ENCODE measurements at places on chromosomes 6 and 20. TPM values are rescaled to one million over a fixed set of nuclear protein-coding genes. Genes with fewer than 3 reads are reported as not detected.

GRCh38 chr20:19427480-19427879 lies 215.0 kb downstream of the SLC24A3 start:
- DNase-seq, result no peak

NRN1 gene
- 1.0 TPM for polyA plus RNA-seq

DNA sequence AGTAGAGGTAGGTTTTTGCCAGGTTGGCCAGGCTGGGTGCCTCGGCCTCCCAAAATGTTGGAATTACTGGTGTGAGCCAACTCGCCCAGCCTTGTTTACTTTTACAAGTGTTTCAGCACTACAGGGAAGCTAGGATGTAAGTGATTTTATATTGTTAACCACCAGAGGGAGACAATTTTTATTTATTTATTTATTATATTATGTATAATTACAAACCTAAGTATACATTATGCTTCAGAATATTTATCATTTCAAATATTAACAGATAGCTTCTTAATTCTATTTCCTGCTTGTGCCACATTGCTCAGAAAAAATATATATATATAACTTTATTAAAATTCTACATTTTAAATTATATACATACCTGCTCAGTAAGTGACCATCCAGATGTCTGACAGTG lies 9.8 kb downstream of the MMUT start:
- DNase-seq, result no peak

DNA sequence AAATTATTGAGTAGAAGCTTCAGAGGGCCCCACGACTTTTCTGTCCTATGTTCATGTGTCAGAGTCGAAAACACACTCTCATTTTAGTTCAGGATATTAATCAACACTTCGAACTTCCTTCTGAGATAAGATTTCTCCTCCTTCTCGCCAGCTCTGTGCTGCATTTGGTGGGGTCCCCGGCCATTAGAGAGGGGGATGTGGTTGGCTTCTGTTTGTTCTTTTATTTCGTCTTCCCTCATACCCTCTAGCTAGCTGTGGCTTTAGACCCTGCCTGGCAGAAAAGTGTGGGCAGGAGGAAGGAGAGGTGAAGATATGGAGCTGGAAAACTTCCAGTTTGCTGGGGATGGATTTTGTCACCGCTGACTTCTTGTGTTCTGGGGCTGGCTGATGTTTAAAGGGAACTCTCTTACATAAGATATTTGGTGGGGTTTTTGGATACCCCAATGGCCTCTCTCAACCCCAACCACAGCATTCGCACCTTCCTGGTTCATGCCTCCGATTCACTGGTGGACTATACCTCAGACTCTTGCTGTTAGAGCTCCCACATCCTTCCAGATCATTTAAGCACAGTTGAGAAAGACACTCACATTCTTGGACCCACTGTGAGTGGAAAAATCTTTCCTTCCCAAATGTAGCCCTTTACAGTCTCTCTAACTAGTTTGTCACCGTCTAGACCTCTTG lies 30.7 kb upstream of the TMX4 start:
- no peak for DNase-seq

GRCh38 chr20:63821811-63822210 lies 9.3 kb downstream of the ZBTB46 start:
- DNase-seq, result no peak

DNA sequence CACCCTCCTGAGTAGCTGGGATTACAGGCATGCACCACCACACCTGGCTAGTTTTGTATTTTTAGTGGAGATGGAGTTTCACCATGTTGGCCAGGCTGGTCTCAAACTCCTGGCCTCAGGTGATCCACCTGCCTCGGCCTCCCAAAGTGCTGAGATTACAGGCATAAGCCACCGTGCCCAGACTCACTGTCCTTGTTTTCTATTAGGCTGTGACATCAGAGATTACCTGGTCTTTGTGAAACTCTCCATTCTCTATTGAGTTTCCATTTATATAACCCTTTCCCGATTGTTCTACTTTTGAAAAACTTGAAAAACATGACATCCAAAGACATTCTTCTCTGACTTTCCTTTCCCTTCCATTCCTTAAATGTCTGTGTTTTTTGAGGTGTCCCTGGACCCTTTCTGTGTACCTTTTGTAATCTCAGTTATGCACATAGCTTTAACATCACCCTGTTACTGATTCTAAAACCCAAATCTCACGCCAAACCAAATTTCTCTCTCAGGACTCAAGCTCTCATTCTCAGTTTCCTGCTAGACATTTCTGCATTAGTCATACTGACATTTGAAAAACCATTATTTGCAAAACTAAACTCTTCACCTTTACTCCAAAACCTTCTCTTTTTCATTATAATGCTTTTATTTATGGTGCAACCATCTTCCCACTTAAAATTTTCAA lies 137.0 kb downstream of the KHDC1L start:
- no peak for DNase-seq

CLIC5 gene
- polyA plus RNA-seq, result not detected

DNA sequence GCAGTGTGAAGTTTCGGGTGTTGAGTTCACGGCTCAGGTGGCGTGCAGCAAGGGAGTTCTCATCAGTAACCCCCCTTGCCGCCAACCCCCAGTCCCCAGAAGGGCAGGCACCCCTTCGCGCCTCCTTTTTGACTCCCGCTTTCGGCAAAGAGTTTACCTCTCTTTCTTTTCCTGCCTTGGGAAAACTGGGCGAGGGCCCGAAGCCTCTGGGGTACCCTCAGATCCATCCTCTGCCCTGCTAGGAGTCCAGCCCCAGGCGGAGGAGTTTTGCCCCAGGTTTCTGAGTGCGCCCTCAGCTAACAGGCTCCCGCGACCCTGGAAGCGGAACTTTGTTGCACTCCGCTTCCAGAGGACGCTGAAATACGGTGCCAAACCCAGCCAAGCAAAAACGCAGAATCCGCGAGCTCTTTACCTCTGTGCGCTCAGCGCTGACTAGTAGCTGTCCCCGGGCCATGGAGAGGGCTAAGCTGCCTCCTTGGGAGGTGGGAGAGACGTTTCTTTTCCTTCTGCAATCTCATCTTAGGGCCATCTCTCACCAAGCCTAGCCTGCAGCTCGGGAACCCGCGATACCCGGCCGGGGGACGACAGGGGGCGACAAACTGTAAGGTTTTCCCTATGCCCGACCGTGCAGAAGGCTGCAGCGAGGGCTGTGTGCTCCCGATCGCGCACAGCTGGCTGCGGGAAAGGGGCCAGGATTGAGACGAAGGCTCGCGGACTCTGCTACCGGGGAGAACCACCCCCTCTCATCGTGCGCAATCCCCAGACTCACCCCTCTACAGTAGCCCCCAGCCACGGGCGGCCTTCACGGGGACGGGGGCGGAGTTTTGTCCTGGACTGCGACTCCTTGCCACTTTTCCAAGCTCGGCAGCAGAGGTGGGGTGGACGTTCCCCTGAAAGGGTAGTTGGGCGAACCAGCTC lies 2.7 kb upstream of the PAX1 start:
- DNase-seq, result no peak

KHDC1L gene
- not detected for polyA plus RNA-seq

- no peak for DNase-seq
These were observed 209.2 kb downstream of the ZNF217 start for GRCh38 chr20:53384392-53384791.

- DNase-seq, result no peak
These were observed 223.3 kb downstream of the TMEM242 start for GRCh38 chr6:157099912-157100593.

- DNase-seq, result no peak
These were observed 21.0 kb downstream of the RIPOR3 start for GRCh38 chr20:50670126-50670862.
